Stimulated activated CD4-positive, alpha-beta T cell treated with anti-CD3 and anti-CD28 coated beads, Interleukin-2, amount 100 ng/mL, for 24 hours (primary cell): ENCODE measurements at places on chromosomes 16 and 17.

DNA sequence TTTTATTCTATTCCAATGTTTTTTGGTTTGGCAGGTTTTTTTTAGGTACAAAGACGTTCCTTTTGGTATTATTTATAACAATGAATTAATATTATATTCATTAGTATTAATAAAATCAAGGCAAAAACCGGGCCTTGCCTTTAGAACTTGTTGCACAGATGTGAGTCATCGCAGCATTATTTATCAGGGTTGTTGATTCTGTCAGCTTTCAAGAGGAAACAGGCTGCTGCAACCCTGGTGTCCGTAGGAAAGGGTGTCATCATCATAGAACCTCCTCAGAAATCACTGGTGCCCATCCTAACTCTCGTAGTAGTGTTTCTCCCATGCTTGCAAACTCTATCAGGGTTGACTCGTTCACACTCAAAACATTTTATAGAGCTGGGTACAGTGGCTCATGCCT, 10.2 kb upstream of the LRRC37B start:
- no peak for DNase-seq

DNA sequence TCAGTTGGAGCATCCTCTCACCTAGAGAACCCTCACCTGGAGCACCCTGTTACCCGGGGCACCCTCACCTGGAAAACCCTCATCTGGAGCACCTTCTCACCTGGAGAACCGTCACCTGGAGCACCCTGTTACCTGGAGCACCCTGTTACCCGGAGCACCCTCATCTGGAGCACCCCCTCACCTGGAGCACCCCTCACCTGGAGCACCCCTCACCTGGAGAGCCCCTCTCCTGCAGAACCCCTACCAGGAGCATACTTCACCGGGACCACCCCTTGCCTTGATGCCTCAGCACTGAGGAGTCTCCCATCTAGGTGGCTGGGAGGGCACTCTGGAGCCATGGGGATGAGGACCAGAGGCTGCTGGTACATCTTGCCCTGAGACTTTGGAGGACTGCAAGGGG, 3.4 kb upstream of the FBXL16 start:
- DNase-seq: no peak

GRCh38 chr17:42221886-42222745, 27.8 kb upstream of the GHDC start:
- peak; percentile 67 for DNase-seq

GRCh38 chr16:83579436-83579835, 228.3 kb upstream of the HSBP1 start:
- no peak for DNase-seq

- DNase-seq: no peak
Observed at GRCh38 chr16:68365167-68365817, 54.5 kb downstream of the PRMT7 start.

DNA sequence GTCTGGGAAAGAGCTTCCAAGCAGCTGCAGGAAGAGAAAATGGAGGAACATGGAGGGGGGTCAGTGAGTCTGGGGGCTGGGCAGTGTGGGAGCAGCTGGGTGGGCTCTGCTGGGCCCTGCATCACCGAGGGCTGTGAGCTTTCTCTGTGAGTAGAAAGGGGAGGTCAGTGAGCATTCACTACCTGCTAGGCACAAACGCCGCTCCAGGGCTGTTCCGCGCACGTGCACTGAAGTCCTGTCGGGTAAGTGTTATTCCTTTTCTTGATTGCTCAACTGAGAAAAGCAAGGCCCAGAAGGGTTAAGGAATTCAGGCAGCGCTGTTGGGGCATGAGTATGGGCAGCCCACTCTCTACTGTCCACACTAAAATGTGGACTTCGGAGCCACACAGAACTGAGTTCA, 4.7 kb downstream of the CACNG5 start:
- DNase-seq: no peak

DNA sequence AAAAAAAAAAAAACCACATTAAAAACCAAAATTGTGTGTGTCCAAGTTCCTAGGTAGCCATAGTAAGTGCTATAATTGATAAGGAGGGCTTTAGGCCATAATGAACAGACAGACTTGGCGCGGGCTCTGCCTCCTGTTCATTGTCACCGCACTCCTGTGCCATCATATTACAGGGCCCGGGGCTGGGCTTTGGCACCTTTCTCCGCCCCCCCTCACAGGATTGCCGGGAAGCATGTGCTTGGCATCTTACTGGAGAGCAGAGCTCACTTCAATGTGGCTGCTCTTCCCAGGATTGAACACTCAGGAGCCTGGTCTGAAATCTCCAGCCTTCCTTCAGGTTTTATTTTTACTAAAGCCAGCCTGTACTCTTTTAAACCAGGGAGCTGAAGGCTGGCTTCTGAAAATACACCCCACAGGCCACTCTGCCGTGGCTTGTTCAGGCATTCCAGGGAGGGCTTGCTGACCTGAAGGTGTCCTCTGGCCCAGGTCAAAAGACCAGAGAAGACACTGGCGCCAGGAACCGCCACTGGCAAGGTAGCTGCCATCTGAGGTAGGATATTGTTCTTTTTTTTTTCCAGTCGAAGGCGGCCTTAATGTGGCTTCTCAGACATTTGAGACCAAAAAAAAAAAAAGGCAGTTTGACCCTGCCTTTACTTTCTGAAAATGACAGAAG, 39.3 kb downstream of the DHRS7B start:
- no peak for DNase-seq

DNA sequence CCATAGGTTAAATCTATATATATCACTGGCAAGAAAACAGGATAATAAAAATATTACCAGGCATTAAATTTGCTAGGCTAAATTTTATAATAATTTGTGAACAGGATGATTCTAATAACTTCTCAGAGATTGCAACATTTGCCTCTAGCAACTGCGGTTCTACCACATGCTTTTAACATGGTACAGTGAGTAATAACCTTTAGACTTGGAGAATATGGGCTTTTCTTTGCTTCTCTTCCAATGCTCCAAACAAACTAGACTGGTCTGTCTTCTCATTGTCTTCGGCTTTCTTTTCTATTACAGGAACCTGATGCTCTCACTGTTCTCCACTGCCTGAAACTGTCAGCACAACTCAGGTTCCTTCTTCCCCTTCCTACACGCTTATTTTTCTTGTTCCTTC, 80.6 kb downstream of the CA4 start:
- no peak for DNase-seq

GRCh38 chr17:1227917-1228780, 42.1 kb upstream of the BHLHA9 start:
- no peak for DNase-seq

DNA sequence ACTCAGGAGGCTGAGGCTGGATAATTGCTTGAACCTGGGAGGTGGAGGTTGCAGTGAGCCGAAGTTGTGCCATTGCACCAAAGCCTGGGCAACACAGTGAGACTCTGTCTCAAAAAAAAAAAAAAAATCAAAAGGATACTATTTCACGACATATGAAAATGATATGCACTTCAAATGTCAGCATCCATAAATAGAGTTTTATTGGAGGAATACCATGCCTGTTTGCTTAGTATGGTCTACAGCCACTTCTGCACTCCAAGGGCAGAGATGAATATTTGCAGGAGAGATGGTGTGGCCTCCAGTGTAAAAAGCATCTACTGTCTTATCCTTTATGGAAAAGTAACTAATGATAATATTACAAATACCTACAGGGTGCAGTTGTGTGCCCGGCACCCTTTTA, 27.2 kb downstream of the ABCC6 start:
- DNase-seq: no peak

GRCh38 chr17:77286641-77287431, 146.1 kb downstream of the SEC14L1 start:
- no peak for DNase-seq

GRCh38 chr17:50721194-50722010, 2.0 kb downstream of the LUC7L3 start:
- DNase-seq: no peak

- no peak for DNase-seq
Observed at GRCh38 chr16:47787696-47788095, 326.6 kb downstream of the PHKB start.

- DNase-seq: no peak
Observed at GRCh38 chr16:30874244-30874820, 19.5 kb downstream of the BCL7C start.

GRCh38 chr17:34099859-34100515, 155.1 kb upstream of the CCL2 start:
- DNase-seq: no peak

GRCh38 chr17:41937970-41938954, 7.8 kb downstream of the ODAD4 start:
- DNase-seq: no peak

DNA sequence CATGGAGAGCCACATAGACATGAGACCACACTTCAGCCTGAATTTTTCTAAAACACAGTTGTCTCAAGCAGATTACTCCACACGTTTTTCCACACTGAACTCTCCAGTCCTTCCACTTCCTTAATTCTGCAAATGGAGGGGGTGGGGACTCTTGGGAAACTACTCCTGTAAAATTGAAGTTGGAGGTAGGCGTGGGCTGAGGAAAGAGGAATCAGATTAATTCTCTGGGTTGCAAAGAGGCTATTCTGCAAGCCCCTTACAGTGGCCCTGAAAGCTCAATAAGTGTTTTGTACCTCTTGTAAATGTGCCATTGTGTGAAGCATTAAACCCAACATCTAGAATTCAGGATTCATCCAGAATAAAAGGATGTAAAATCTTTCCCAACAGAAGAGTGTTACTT, 9.6 kb downstream of the MARVELD3 start:
- no peak for DNase-seq

DNA sequence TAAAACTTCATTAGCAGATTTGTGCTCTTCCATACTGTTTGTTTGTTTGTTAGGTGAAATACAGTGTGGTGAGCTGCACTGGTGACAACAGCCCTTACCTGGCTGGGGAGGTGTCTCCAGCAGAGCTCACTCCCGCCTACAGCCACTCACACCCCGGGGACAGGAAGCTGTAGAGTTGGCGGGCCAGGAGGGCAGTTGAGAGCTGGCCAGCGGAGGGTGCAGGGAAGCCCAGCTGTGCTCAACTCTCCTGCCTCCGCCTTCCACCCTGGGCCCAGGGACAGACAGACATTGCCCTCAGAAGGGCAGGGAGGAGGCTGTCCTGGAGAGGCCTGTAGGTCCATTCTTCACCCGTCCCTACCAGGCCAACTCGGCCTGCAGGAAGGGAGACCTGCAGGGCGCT, 48.6 kb upstream of the PVALEF start:
- DNase-seq: no peak

GRCh38 chr16:2776500-2777139, 460 bp downstream of the ELOB start:
- DNase-seq: no peak

GRCh38 chr16:55651841-55652824, 3.7 kb upstream of the SLC6A2 start:
- no peak for DNase-seq

DNA sequence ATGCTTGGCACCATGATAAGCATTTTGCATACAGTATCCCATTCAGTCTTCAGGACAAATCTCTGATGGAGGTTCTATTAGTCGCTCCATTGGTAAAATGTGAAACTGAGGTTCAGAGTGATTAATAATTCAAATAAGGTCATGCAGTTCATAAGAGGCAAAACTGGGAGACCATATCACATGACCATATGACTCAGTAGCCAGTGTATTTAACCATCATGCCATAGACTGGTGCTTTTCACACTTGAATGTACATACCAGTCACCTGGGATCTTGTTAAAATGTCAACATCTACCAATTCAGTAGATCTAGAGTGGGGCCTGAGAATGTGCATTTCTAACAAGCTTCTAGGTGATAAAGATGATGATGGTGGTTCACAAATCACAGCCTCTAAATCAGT, 4.3 kb downstream of the ACSM3 start:
- DNase-seq: no peak

GRCh38 chr17:57920916-57921703, 34.1 kb downstream of the CUEDC1 start:
- no peak for DNase-seq

DNA sequence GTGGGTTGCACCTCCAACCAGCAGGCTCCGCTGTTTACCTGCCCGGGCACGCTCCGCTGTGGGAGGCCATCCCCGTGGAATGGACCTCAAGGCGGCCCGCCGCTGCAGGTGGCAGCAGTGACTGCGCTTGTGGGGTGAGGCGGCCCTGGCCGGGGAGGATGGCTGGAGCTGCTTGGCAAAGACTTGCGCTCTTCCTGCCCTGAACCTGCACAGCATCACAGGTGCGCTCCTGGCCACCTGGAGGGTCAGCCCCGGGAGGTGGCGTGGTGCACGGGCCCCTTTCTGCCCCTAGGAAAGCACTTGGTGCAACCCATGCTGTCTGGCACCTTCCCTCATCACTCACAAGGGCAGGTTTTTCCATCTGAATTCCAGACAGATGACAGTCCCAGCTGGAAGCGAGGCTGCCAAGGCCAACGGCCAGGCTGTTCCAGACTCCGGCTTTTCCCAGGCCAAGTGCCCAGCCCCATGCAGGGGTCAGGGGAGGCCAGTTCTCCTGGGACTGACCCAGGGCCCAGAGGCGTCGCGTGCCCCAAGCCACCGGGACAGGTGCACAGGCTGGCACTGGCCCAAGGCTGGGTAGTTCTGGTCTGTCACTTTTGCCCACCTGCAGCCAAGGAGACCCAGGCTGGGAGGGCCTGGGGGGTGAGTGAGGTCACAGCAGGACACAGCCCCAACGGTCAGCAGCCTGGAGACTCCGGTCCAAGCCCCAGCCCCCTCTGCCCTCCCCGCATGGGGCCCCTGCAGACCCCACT, 13.3 kb downstream of the UTS2R start:
- DNase-seq: no peak

DNA sequence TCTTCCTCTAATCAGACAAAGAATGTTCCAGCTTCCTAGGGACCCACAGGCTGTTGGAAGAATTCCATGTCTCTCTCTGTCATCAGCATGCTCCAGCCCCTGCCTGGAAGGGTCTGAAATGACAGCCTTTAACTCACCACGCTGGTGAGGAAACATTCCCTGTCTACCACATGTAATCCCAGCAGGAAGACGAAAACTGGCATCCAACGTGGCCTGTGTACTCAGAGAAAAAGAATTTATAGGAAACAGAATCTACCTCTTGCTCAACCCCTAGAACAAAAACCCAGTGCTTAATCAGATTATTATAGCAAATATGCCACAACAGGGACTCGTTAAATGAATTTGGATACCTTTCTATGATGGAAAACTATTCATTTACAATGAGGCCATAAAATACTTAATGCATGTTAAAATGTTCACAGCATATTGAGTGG, 147.3 kb upstream of the FOXF1 start:
- DNase-seq: no peak

- no peak for DNase-seq
Observed at GRCh38 chr16:34050787-34051320, 591.4 kb downstream of the TP53TG3F start.

DNA sequence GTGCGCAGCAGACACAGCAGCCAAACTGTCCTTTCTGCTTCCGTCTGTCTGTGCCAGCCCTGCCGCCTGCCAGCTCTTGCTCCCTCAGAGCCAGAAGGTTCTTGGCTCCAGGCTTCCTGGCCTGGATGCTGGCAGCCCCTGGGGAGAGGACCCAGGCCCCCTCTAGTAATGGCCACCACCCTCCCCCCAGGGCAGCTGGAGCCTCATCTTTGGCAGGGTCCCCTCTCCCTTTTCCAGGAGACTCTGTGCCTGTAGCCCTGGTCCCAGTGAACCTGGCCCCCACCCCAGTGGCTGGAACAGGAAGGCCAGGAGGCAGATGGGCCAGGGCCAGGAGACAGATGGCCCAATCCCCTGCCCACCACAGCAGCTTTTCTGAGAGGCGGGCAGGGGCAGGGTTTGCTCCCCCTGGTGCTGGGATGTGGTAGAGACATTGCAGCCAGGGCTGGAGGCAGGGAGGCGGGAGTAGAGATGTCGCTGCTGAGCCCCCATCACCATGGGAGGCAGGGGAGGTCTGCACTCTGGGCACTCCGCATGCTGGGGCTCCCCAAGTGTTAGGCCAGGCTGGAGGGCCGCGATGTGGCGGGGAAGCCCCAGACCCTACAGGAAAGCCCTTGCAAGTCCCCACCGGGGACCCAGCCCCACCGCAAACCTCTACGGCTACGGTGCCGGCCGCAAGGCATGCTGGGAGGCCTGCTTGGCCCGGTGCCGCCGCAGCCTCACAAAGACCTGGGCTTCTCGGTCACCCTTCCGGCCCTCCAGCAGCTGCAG, 16.7 kb downstream of the UNC13D start:
- DNase-seq: peak; percentile 68
